ENCODE measurements at places on chromosomes 11 and 22.

- no peak for DNase-seq
Observed at GRCh38 chr11:78773077-78773476, 198.4 kb upstream of the NARS2 start.

- DNase-seq: peak; percentile 37
Observed at GRCh38 chr22:19719050-19719482, 4.3 kb upstream of the GP1BB start.

GRCh38 chr22:35524966-35525686 lies 15.5 kb upstream of the RASD2 start:
- DNase-seq: no peak

- peak; percentile 29 for DNase-seq
Observed at GRCh38 chr22:46815559-46815895, 53.1 kb downstream of the TBC1D22A start.

DNA sequence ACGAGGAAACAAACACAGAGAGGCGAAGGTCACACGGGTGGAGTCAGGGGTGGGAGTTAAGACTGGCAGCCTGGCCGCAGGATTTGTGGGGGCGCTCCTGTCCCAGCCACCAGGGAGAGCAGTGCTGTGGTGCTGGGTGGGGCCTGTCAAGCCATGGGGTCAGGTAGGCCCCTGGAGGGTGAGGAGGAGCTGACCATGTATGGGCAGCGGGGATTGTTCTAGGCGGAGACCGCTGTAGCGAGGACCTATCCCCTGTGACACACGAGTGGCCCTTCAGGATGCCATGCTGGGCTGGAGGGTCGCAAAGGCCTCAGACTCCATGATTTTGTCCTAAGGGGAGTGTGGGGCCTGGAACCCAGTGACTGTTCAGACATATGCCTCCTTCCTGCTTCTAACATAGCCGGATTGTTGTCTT lies 1.6 kb upstream of the RPS19BP1 start:
- DNase-seq: no peak

- DNase-seq: no peak
Observed at GRCh38 chr11:125504580-125504979, 8.5 kb upstream of the FEZ1 start.

GRCh38 chr22:37967637-37968451 lies 14.3 kb downstream of the POLR2F start:
- DNase-seq: no peak
